ENCODE measurements at places on chromosomes 5 and 9.
A peak's percentile ranks its signal among the peaks of the same experiment; 100 is the strongest.

GRCh38 chr9:86341007-86341491, 13.2 kb downstream of the TUT7 start:
- DNase-seq: no peak

DNA sequence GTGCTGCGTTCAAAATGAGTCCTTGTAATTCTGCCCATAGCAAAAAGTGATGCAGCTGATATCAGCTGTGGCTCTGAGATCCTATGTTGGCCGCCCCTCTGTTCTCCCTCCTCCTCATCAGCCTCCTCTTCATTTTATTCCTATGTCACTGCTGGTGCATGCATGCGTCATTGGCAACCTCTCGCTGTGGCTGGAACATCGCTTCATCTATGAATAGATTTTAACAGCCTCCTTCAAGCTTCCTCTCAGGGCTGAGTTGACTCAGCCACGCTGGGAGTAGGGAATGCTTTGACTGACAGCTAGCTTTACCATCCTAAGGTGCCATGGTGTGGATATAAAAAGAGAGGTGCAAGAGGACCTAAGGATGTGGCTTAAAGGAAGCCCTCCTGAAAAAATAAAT, 303.5 kb downstream of the PLK2 start:
- no peak for DNase-seq

GRCh38 chr5:108232805-108233204, 149.1 kb downstream of the FBXL17 start:
- no peak for DNase-seq

DNA sequence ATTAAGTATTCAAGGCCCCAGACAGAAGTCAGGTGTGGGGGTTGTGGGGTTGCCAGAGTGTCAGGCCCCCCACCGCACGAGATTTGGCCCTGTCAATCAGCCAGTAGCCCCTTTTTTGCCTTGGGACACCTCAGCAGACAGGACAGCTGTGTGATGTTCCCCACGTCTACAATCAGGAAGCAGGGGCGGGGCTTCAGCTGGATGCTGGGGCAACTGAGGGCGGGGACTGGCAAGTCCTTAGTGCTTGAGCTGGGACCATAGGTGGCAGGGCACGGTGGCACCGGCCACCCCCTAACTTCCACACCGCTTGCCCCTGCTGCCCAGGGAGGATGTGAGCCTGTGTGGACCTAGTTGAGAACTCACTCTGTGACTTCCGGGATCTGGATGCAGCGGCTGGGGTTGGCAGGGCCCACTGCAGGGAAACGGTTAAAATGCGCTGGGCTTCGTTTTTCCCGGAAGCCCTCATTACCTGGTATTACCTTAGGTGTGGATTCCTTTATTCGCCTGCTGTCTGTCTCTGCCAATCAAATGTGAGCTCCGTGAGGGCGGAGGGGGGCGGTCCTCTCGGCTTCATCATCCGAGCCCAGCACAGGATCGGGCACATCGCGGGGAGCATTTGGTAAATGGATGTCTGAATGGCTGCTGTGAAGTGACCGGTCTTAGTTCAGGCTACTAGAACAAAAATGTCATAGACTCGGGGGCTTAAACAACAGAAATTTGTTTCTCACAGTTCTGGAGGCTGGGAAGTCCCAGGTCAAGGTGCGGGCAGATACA, 7.5 kb upstream of the GTF3C5 start:
- no peak for DNase-seq

- no peak for DNase-seq
These were observed 10.0 kb downstream of the MEF2C start for GRCh38 chr5:88872971-88873370.

DNA sequence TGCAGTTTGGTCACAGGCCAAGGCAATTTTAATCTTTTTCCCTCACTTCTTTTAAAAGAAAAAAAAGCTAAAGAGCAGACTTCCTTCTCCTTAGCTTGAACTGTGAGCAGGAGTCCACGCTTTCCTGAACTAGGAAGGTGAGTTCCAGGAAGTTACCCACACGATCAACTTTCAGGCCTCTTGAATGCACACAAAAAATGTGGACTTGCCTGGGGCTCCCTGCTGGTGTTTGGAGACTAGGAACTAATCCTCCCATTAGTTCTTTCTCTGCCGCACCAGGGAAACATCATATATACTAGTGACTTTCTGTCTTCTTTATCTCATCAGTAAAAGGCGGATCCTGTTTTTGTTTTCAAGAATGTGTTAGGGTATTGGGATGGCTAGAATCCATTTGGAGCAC, 240.0 kb downstream of the GOLPH3 start:
- no peak for DNase-seq

GRCh38 chr9:77697238-77697984, 49.3 kb upstream of the GNA14 start:
- DNase-seq: no peak

DNA sequence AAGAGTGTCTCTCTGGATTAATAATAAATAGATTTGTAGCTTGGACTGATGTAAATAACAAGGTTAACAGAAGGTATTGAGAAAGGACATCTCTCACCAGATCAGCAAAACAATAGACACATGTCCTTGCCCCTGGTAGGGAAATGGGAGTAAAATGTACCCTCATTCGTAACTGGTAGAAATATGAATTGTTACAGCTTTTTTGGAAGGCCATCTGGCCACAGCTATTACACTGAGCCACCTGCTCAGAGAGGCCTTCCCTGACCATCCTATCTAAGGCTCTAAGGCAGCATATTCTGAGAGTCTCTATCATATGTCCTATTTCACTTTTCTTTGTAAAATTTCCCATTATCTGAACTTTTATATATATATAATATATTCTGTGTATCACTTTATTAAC, 129.1 kb upstream of the MAP1B start:
- DNase-seq: no peak

- no peak for DNase-seq
These were observed 526.9 kb downstream of the DTWD2 start for GRCh38 chr5:118461436-118461835.

DNA sequence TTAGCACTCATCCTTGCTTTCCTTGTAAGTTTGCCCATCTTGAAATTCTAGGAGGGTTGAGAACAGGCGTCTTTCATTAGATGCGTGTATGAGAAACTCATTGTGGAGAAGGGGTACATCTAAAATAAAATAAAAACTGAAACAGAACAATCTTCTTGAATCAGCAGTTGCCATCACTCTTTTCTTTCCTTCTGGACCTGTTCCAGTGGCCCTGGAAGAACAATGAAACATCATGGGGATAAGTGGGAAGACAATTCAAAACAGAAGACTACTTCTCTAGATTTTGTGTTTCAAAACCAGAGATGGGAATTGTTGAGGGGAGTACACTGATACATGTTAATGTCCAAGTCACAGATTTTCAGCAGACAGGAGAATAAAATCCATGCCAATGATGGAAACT, 59.9 kb downstream of the SLC1A3 start:
- no peak for DNase-seq

- no peak for DNase-seq
These were observed 8.9 kb downstream of the SYNPO start for GRCh38 chr5:150649108-150650020.

GRCh38 chr9:20286969-20287368, 335.3 kb downstream of the MLLT3 start:
- no peak for DNase-seq

- DNase-seq: no peak
These were observed 7.2 kb downstream of the NDUFS6 start for GRCh38 chr5:1808439-1808838.

DNA sequence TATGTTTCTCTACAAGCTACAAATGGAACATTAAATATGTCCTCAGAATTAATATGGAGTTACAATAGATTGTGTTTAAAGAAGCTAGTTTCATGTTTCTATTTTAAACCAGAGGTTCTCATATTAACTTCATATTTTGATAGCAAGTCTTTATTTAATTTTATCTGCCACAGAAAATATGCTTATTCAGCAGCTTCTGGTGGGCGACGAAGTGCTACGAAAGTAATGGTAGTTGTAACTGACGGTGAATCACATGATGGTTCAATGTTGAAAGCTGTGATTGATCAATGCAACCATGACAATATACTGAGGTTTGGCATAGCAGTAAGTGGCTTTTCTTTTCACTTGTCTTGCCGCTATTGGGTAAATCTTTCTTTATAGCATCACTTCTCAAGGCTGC, 54.2 kb downstream of the MOCS2 start:
- no peak for DNase-seq

DNA sequence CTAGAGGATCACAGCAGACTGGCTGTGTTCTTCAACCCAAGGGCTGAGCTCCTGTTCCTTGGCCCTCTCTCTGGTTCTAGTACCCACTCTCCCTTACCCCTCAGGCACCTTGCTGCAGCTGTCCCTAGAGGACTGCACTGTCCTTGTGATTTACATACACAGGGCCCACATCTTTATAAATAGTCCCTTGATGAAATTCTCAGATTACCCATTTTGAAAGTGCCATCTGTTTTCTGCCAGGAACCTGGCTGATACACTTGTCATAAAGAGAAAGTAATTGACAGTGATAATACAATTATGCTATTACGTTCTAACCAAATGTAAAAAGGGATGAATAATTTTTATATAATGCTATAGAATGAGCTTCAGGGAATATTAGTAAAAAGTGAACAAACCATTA, 16.5 kb upstream of the SPARC start:
- no peak for DNase-seq

DNA sequence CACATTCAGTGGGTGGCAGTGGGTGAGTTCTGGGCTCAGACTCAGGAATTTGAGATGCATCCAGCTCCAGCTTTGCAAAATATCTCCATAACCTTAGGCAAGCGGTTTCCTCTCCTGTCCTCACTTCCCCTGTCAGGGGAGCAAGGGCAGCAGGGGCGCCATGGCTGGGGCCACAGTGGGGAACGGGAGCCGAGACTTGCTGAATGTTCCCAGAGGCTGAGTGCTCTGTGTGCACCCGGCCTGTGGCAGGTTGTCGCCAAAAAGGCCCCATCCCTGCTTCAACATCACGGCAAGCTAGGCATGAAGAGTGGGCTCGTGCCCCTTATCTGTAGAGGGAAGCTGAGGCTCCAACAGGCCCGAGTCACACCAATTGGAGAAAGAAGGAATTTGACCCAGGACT, 268.8 kb downstream of the NSG2 start:
- no peak for DNase-seq

DNA sequence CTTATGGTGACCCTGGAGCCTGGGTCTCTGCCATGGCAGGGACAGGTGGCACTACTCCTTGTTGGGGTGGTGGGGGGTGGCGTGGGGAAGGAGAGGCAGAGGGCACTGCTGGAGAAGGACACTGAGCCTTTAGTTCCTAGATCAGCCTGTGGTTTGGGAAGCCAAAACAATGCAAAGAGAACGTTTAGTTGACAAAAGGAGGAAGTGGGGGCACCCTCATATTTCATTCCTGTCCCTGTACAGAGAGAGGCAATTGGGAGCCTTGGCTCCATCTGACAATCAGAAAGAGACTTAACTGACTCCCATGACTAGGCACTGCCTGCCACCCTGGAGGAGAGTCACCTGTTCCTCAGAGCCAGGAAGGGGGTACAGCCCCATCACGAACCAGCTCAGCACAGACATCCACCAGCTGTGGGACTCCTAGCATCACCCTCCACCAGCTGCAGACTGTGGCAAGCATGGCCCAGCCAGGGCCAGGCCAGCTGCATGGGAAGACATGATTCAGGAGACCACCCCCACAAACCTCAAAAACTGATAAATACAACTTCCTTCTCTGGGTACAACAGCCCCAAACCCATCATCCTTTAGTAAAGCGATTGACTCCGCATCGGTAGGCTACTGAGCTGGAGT, 257.5 kb downstream of the HSPA4 start:
- no peak for DNase-seq

GRCh38 chr5:135703016-135703550, 124.3 kb upstream of the CXCL14 start:
- no peak for DNase-seq

DNA sequence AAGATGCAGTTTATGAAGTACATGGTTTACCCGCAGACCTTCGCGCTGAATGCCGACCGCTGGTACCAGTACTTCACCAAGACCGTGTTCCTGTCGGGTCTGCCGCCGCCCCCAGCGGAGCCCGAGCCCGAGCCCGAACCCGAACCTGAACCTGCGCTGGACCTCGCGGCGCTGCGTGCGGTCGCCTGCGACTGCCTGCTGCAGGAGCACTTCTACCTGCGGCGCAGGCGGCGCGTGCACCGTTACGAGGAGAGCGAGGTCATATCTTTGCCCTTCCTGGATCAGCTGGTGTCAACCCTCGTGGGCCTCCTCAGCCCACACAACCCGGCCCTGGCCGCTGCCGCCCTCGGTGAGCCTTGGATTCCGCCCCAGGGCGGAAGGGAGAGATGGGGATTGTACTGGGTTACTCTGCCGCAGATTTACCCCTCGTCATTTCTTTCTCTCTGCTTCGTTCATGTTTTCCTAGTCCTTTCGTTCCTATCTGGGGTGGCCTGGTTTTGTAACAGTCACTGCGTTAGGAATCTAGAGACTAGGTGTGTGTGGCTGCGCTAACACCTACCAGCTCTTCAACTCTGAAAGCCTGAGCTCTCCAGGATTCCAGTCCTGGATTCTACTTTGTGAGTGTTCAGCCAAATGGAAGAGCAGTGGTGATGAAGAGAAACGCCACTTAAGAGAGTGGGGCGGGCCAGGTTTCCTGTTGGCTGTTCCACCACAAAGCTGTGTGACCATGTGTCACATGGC, 638 bp downstream of the MRPS30 start:
- peak; percentile 4 for DNase-seq

- no peak for DNase-seq
These were observed 45.5 kb upstream of the IFNE start for GRCh38 chr9:21527579-21527978.

GRCh38 chr5:136108180-136108611, 24.4 kb upstream of the SMAD5 start:
- DNase-seq: no peak

GRCh38 chr9:68872026-68872501, 141.8 kb downstream of the PRKACG start:
- DNase-seq: no peak

DNA sequence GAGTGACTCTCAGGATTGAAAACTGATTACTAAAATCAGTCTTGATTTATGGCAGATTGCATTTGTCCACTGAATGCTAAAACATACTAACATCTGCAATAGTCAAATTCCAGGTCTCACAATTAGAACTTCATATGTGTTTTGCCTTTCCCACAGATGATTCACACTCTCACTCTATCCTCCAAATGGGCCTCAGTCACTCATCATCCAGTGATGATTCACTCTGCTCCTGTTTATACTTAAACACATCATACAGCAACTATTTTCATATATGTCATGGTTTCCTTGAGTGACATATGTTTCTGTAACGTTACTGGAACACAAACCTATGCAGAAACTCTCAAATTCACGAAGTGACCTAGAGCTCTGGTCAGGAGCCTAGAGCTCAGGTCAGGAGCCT, 512.9 kb downstream of the HINT1 start:
- no peak for DNase-seq

DNA sequence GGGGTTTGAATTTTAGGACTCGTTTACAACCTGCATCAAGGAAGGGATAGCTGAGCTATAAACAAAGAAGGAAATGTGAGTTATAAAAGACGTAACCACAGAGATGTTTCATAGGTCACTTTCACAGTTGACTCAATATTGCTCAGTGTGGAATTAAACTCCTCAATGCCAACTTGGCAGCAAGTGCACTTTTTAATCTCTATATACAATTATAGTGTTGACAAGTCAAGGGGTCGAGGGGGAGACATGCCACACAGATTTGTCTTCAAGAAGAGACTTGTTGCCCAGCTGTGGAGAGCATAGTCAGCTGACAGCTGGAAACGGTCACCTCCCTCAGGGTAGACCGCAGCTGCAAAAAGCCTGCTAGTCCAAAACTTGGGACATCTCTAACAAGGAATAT, 163.4 kb upstream of the DMAC1 start:
- no peak for DNase-seq

GRCh38 chr5:154625031-154625430, 130.1 kb upstream of the LARP1 start:
- DNase-seq: no peak
